H4 (cell line): ENCODE measurements at places on chromosomes 1 and 21. TPM values are rescaled to one million over a fixed set of nuclear protein-coding genes. Genes with fewer than 3 reads are reported as not detected.

- DNase-seq: no peak
Measured at GRCh38 chr1:9111957-9112356, 16.9 kb downstream of the GPR157 start.

DNA sequence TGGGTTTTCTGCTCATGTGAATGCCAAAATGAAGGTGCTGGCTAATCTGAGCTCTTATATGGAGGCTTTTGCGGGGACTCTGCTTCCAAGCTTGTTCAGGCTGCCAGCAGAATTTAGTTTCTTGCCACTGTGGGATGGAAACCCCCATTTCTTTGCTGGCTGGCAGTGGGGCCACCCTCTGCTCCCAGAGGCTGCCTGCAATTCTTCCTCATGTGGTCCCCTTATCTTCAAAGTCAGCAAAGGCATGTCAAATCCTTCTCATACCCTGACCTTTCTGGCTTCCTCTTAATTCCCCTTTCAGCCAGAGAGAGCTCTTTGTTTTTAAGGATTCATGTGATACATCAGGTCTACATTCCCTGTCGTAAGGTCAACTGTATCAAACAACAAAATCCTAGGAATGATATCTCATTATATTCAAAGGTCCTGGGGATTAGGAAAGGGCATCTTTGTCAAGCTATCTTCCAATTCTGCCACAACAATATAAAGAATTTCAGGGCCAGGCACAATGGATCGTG lies 5.2 kb upstream of the GPR161 start:
- no peak for DNase-seq

The MYCL gene
- not detected in 2 replicates for total RNA-seq

DNA sequence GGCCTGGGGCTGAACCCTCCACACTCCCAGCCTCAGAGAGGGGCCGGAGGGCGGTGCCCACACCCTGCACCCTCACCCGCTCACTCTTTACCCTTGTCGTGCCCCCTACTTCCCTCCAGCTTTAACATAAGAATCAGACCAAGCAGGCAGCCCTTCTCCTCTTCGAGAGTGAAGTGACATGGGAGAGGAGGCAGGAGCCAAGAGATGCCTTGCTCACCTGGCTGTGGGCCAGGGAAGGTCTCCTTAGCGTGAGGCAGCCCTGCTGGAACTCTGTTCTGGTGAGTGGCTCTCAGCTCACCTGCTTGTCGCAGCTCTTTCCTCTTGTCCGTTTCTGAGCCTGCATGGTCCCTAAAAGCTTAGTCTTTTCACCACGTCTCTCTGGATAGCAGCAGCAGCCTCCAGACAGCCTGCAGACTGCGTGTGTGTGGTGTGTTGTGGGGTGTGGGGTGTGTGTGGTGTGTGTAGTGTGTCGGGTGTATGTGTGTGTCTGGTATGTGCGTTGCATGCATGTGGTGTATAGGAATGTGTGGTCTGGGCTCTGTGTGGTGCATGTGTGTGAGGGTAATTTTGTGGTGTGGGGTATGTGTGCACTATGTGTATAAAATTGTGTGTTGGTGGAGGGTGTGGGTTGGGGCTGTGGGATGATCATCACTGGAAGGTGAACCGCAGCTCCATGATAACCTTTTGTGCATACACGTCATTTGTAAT lies 86.7 kb downstream of the CCDC185 start:
- no peak for DNase-seq

The STUM gene
- not detected in 2 replicates for total RNA-seq

- DNase-seq: no peak
Measured at GRCh38 chr1:60535713-60536112, 462.1 kb upstream of the C1orf87 start.

The PGBD5 gene
- total RNA-seq: 0.74 and 1.5 TPM in 2 replicates

The HAPLN2 gene
- not detected in 2 replicates for total RNA-seq

The TMPRSS3 gene
- total RNA-seq: 3.2 and 6.9 TPM in 2 replicates
